Anterior cingulate cortex (tissue), 58 donors: ENCODE measurements at places on chromosomes 5 and 9.

- no peak for DNase-seq
Observed at GRCh38 chr5:55973296-55973695, 21.5 kb downstream of the IL6ST start.

DNA sequence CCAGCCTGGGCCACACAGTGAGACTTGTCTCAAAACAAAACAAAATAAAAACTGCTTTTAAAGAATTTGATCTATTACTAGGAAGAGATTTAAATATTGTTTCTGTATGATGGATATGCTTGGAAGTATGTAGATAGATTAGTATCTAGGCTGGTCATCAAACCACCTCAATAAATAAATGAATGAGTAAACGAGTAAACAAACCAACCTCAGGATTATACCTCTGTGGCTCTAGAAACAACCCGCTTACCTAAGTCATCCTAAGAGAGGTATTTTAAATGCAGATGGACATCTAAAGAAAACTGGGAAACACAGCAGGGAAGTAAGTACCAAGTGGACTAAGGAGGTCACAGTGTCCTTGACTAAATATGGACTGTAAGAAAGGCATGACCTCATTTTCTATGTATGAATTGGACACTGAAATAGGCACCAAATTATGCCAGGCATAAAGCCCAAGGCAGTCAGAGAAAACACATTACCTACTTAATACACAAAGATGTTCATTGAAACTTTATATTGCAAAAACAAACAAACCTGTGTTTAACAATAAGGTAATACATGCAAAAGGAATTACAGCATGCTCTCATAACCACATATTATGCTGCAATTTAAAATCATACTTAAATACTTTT is 7.3 kb downstream of the ANKH start:
- DNase-seq, result no peak

GRCh38 chr9:131046093-131046380 is 37.1 kb downstream of the LAMC3 start:
- DNase-seq, result no peak

GRCh38 chr9:130711469-130711868 is 17.9 kb downstream of the EXOSC2 start:
- DNase-seq, result no peak

DNA sequence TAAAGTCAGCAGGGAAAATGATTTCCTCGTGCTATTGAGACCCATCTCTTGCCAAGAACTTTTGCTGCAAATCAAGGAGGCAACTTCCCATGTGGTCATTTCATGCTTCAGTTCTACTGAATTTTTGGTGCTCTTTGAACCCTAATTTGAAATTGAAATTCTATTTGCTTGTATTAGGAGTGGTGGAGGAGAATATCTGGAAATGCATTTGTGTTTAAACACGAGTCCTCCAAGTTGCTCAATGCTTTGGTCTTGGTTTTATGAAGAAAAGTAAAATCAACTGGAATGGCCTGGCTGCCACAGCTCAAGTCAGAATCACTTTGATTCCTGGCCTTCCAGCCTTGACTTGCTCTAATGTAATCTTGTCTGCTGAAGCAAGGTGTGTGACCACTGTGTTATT is 613.2 kb downstream of the TLE1 start:
- no peak for DNase-seq

DNA sequence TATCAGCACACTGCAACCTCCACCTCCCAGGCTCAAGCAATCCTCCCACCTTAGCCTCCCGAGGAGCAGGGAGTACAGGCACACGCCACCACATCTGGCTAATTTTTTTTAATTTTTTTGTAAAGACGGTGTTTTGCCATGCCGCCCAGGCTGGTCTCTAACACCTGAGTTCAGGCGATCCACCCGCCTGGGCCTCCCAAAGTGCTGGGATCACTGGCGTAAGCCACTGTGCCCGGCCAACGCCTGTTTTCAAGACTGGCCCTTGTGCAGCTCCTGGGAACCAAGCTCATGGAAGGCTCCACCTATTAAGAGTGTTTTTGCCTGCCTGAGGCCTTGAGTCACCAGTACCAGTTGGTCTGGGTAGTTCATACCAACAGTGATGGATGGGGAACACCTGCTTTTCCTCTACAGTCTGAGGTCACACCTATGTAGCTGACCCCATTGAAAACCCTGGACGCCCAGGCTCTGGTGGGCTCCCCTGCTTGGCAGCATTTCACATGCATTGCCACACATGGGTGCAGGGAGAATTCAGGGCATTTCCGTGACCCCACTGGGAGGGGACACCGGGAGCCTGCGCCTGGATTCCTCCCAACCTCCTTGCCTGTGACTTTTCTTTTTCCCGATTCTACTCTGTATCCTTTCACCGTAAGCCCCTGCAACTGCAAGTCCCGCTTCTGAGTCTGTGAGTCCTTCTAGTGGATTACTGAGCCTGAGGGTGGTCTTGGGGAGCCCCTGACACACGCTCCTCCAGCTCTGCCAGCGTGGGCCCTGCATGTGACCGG is 63.5 kb downstream of the ZNF354C start:
- DNase-seq, result no peak

GRCh38 chr9:131178926-131179325 is 53.5 kb downstream of the NUP214 start:
- DNase-seq, result no peak

GRCh38 chr5:107404595-107405374 is 266.0 kb downstream of the EFNA5 start:
- no peak for DNase-seq

GRCh38 chr9:14348373-14349145 is 34.6 kb upstream of the NFIB start:
- no peak for DNase-seq

DNA sequence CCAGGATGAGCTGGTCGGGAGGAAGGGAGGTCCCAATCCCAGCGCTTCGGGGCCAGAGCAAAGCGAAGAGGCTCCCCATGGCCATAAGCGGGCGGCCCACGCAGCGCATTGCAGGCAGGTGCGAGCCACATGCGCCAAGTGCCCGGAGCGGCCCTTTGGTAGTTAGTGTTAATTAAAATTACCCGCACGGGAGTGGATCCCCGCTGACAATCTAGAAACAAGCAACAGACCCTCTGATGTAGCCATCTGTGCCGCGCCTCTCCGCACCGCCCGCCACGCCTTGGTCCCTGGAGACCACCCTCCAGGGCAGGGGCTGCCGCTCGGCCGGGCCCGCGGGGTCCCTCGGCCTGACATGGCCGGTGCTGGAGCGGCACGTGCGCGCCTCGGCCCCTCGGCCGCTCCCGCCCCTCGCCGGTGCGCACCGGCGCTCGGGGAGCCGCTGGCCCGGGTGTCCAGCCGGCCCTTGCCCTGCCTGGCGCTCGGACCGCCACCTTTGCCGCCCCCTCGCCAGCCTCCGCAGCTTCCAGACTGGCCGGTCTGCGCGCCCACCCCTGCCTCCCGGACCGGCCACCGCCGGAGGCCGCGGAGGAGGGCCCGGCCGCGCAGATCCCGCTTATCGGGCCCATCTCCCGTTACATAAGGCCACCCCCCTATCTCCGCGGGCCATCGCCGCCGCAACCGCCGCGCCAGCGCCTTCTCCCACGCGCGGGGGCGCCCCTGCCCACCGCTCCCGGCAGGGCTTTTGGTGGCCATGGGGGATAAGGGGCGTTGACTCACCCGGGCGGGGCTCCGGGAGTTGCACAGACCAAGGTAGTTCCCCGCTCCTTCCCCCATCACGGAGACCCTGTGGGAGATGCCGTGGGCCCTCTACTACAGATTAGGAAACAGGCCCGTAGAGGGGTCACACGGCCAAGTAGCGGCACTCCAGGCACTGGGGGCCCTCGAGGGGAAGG is 1.9 kb upstream of the IL13 start:
- peak; percentile 14 for DNase-seq

GRCh38 chr5:172178991-172179989 is 8.7 kb downstream of the STK10 start:
- no peak for DNase-seq

DNA sequence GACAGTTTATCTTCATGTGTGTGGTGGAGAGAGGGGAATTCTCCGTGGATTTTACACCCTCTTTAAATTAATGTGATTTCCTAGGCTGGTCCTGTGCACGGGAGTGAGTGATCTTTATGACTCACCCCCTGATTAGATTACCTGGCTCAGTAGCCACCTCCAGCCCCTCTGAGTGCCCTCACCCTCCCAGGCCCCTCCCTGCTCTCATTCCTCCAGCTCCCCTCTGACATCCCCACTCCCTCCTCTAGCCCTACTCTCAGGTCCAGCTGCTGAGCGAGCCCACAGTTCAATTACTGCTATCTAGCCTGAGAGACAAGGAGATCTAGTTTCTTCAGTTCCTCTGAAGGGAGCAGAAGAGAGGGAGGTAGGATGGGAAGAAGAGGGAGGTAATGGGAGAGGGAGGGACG is 61.8 kb upstream of the ARAP3 start:
- DNase-seq, result no peak

- DNase-seq, result no peak
Observed at GRCh38 chr9:15294604-15295003, 12.4 kb downstream of the TTC39B start.

DNA sequence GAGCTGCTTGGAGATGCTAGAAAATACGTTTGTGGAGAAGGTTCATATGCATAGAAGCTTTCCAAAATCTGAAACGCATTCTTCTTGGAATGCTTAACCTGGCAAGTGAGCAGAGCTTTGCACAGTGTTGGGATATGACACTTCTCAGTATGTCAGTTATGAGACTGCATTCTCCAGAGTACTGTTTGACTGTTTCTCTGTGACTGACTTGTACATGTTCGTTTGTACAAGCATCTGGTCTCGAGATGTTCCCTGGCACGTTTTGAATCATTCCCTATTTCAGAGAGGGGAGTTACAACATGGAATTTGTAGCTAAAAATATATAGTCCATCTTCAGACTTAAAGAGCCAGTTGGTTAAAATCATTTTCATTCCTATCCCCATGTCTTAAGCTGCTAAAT is 272.4 kb downstream of the ARRDC3 start:
- DNase-seq, result no peak

- no peak for DNase-seq
Observed at GRCh38 chr5:78648359-78649210, at the start of gene LHFPL2. Gene LHFPL2 (minus strand): TSS chr5:78648772. CDS start chr5:78510213, 138,559 bp downstream.

DNA sequence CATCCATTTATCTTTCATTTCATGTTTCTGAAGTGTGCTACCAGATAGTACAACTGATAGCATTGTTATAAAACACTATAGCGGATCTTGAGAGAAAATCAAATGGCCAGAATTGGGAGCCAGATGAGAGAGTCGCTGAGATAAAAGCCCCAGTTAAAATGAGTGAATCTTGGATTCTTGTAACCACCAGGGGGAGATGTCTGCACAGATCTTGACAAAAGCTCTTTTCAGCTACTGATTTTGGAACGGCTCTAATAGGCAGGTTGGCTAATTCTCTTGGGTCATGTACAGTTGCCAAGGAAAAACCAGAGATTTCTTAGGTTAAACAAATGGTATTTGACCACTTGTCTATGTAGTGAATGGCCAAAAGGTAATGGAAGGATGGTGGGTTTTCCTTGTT is 21.7 kb downstream of the F2RL2 start:
- no peak for DNase-seq

DNA sequence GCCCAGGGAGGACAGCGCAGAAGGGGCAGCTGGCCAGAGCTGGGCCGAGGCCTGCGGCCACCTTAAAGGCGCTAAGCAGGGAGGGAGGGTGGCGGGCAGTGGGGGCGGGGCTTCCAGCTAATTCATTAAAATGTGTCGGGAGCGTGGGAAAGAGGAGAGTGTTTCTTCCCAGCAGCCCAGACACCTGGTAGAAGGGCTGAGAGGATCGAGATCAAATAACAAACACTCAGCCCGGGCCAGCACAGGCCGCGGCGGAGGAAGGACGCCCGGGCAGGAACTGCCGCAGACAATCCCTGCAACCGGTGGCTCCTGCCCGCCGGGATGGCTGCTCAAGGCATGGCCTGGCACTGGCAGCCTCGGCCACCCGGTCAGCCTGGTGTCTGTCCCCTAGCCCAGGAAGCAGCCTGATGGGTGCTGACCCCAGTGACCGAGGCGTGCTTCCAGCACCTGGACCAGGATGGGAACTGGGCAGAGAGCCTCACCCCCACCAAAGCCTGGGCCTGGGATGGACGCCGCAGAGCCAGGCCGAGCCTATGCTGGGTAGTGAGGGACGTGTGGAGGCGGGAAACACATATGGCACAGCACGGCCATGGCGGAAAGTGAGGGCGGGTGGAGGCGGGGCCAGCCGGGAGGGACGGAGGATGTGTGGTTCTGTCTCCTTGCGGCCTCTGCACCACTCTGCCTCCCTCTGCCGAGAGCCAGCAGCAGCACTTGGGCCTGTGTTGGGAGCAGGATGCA is 3.2 kb upstream of the NRARP start:
- no peak for DNase-seq

- DNase-seq, result no peak
Observed at GRCh38 chr9:112848316-112849151, 42.1 kb downstream of the SLC46A2 start.

DNA sequence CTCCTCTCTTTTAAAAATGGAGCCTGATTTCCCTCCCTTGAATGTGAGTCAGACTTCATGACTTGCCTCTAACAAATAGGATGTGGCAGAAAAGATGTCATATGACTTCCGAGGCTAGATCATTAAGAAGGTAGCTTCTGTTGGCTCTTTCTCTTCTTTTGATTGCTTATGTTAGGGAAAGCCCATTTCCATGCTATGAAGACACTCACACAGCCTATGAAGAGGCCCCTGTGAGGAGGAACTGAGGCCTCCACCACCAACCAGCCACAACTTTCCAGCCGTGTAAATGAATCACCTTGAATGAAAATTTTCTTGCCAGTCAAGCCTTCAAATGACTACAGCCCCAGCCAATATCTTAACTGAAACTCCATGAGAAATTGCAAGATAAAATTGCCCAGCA is 413.4 kb downstream of the TMEM38B start:
- no peak for DNase-seq

DNA sequence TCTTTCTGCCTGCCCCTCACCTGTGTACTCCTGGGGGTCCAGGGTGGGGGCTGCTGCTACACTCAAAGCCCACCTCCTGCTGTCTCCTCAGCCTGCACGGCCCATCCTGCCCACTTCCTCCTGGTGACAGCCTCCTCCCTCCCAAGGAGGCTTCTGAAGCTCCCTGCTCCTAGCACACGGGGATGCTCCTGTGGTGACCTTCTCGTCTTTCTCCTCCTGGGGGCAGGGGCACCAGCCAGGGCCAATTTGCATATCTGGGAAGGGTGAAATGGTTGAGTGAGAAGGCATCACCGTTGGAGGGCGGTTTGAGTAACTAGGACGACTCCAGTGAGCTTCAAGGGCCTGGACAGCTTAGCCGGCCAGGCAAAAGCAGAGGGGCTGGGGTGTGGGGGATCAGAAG is 51.9 kb upstream of the COL5A1 start:
- DNase-seq, result no peak

- no peak for DNase-seq
Observed at GRCh38 chr9:111034898-111035539, 3.3 kb downstream of the LPAR1 start.

GRCh38 chr5:39850291-39850690 is 425.5 kb upstream of the DAB2 start:
- no peak for DNase-seq

GRCh38 chr9:15485836-15486666 is 24.7 kb downstream of the PSIP1 start:
- no peak for DNase-seq

- peak; percentile 58 for DNase-seq
Observed at GRCh38 chr9:136787690-136788400, 3.3 kb upstream of the TMEM141 start.
